ENCODE measurements at places on chromosomes 3 and 15. TPM values are rescaled to one million over a fixed set of nuclear protein-coding genes. Genes with fewer than 3 reads are reported as not detected.

- DNase-seq = no peak
Observed at GRCh38 chr3:161043336-161044035, 61.7 kb downstream of the B3GALNT1 start.

GRCh38 chr3:134441821-134442220 is 44.0 kb downstream of the ANAPC13 start:
- DNase-seq = no peak

DNA sequence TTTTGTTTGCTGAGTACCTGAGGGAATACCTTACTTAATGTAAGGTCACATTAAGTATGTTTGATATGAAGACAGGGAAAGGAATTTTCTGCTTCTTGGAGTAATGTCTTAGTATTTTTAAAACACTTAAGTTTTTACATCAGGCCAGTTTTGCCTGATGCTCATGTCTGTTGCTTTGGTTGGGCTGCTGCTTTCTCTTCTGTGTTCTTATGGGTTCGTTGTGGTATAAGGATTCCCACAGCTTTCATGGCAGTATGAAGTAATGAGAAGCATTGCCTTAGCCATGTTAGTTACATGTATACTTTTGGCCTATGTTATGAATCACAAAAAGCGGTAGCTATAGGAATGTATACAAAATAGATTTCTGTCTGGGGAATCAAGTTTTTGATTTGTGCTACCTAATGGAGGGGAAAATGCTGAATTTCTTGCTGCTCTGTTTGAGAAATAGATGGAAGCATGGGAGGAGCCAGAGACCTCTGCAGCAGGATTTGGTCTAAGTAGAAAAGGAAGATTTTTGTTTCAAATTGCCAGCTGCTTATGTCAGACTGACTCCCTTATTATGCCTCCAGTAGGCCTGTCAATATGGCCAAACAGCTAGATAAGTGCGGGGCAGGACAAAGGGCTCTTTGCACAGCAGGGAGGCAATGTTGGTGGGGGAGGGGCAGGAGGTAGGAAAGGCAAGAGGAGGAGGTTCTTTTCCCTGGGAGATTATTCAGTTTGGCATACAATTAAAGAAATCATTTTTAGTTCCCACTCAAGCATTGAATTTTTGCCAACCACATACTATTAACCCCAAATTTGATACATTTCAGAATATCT is 5.2 kb downstream of the SETD5 start:
- DNase-seq = no peak

DNA sequence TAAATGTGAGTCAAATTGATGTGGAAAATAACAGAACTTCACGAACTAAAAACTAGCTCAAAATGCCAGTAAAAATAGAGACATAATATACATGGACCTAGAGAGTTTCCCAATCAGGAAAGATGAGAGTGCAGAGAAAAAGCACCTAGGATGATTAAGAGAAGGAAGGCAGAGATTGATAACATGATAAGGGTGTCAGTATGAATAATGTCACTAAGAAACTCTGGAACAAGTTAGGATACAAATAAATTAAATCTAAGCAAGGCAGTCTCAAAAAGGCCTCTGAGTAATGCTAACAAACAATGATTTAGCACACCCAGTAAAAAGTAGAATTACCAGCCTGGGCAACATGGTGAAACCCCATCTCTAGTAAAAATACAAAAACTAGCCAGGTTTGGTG is 304.7 kb upstream of the DPPA4 start:
- no peak for DNase-seq

GRCh38 chr3:30269751-30270445 is 336.5 kb upstream of the TGFBR2 start:
- DNase-seq = no peak

DNA sequence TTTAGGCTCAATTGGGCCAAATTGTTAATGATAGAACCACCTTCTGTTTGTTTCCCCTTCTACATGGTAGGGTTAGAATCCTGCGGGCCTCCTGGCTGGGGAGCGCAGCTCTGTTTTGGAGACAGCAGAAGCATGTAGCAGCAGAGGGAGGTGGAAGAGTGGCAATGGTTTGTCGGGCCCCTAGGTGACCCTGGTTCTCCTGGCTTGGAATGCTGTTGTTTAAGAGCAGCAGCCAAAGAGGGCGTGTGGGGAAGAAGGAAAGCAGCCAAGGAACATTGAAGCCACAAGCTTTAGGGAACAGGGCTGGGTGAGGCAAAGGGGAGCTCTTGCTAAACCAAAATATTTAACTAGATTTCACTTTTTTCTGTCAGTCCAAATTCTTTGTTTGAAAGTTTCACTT is 213.7 kb upstream of the NR2E3 start:
- no peak for DNase-seq

GRCh38 chr3:56003129-56003528 is 465.1 kb downstream of the ERC2 start:
- DNase-seq = no peak

DNA sequence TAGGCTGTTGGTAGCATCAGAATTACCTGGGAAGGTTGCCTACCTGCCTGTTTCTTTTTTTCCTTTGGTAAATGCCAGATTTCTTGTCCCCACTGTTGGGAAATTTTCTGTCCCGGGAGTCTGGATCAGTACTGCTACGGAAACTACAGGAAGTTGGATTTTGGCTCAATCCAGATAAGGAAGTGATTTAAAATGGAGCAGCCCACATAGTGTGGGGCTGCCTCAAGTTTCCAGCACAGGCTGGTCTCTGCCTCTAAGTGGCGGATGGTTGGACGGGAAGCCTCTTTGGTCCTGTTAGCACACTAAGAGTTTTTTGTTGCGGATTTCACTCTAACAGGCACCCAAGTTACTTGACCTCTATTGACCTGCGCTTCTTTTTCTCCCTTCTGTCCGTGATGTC is 54.7 kb downstream of the EEFSEC start:
- no peak for DNase-seq

DNA sequence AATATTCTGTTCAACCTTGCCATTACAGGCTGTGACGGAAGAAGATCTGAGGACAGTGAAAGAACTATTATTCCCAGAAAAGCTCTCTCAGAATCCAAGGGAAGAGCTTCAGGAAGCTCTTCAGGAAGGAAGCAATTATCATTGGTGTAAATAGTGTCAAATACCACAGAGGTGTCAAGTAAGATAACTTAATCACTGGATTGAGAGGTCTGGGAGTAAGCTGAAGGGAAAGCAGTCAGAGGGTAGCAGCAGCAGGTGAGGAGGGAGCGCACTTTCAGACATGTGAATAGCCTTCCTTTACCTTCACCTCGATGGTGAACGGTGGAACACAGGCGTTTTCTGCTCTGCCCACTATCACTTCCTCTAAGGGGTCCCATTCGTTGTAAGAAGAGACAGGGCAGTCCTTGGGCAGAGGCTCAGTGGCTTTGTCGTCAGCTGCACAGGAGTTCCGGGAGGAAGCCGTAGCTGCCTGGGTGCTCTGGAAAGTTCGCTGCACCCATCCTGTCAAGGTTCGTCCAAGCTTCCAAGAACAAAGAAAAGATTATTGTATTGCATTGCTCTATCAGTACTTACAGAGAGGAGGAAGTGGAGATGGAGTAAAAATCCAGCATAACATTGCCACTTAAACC is 1.9 kb downstream of the GATM start:
- DNase-seq = no peak

DNA sequence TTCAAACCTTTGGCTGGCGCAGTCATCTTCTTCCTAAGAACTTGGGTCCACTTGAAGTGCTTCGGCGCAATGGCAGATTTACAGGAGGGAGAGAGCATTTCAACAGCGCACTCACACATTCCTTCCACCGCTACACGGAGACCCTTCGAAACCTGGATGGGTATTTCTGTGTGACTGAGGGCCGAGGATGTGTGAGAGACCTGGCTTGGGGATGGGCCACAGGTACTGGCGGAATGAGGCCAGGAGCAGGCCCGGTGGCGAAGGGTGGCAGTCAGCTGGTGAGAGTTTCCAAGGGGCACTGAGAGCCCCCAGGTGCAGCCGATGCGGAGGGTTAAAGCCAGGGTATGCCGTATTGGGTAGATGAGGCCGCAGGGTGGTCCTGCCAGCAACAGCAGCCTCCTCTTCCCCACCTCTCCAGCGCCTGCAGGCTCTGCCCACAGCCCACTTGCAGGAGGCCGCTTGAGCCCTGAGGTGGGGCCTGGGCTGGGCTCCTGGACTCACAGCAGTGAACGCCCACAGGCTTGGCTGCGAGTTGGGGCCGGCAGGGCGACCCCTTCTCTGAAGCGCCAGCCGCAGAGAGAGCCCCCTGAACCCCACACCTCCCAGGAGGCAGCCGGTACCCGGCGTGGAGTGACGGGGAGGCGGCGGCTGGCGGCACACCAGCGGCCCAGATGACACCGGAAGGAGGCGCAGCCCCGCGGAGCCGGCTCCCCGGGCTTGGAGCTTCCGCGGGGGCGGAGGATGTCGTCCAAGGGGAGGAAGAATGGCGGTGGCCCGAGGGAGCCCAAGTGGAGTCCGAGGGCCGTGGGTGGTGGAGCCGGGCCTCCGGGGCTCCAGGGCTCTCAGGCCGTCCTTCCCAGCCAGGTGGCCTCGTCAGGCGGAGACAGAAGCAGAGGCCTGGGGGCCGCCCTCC is 166.5 kb downstream of the NSMCE3 start:
- no peak for DNase-seq

DNA sequence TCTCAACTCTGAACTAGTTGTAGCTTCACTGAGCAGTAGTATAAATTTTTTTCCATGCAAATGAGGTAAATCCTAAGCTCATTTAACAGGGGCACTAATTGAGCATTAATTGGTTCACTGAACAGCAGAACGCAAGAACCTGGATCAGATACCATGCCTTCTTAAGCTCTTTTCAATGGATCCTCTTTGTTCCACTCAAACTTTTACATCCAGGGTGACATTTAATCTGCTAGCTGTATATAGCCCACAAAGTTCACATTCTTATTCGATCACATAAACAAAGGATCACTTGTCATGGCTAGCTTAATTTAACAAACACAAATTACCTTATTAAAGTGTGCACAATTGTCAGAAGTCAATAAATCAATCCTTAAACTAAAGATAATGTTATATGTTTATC is 281.6 kb downstream of the CNTN6 start:
- DNase-seq = no peak

- DNase-seq = no peak
Observed at GRCh38 chr15:28184166-28184565, 85.1 kb upstream of the OCA2 start.

DNA sequence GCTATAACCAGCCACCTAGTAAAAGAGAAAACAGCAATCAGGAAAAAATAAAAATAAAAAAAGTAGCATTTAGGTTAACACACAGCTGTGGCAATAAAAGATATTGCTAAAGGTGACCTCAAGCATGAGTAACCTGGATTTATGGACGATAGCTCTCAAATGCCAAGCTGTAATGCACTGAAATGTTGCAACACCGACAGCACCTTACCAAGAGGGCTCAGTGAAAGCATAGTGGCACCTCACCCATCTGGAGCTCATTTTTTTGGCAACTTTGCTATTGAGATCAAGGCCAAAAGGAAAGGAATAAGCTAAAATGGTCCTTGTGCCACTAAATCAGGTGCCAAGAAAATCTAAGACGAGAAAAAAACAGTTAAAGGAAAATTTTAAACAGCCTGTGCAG is 2.5 kb downstream of the HACD2 start:
- DNase-seq = no peak

DNA sequence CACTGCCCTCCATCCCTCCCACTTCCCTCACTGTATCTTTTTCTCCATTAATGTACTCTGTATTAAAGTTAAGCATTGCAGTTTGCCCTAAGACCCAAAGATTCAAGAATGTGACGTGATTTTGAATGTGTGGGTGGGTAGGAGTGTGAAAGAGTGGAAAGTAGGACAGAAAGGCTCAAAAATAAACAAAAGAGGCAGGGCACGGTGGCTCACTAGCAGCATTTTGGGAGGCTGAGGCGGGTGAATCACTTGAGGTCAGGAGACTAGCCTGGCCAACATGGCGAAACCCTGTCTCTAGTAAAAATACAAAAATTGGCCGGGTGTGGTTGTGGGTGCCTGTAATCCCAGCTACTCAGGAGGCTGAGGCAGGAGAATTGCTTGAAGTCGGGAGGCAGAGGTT is 18.4 kb downstream of the TFRC start:
- DNase-seq = no peak

- no peak for DNase-seq
Observed at GRCh38 chr3:31278532-31278931, 254.2 kb upstream of the STT3B start.

DNA sequence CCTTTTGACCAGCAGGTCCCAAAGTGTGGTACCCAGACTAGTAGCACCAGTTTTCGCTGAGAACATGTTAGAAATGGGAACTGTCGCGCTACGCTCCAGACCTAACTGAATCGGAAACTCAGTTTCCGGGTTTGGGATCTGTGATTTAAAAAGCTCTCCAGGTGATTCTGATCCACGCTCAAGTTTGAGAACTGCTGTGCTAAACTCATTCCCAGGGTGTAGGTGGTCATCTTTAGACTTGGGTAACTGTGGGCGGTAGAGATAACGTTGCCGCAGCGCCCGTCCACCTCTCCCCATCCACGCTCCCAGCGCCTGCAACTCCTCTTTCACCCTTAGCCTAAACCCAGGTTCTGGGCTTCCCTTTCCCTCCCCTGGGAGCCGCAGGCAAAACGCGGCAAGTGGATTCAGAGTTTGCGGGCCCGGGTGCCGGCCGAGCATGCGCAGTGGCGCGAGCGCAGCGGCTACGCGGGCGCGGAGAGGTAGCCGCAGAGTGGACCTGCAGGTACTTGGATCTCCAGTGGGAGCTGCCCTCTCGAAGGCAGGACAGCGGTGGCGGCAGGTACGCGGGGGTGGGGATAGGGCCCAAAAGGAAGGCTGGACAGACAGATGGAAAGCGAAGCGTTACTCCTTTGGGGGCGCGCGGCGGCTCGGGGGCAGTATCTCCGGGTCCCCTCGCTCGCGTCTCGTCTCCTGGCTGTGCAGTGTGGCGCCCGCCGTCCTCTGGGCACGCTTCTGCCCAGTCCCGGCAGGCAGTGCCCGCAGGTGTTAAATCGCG is at the start of gene PLS1:
Gene PLS1 (plus strand): TSS at position 443 of the 775 bp plus-strand sequence. CDS start 67,845 bp downstream, outside the sequence.
- DNase-seq = peak; percentile 31

DNA sequence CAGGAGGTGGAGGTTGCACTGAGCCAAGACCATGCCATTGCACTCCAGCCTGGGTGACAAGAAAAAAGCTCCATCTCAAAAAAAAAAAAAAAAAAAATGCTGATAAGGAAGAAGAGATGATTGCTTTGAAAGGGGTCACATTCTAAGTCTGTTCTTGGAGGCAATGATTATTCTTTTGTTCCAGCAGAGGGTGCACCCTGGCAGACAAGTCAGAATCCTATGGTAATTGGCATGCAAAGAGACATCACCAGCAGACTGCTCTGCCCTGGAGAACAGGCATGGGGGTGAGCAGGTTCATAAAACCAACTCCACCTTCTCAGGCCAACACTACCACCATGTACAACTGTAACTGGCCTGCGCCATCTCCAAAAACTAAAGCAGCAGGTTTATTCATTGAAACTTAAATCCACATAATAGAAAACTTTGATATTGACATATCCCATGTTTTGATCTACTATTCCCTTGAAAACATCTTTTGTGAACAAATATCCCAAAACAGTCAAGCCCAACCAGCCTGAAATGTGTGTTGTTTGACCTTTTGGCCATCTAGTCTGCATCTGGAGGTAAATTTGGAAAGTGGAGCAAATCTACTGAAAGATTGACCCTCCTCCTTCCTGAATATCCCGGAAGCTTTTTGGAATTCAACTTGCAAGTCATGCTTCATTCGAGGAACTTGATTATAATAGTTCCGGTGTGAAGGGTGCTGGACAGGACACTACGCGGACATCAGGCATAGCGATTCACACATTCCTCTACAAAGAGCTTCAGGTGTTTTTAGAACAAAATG is 100.3 kb downstream of the MECOM start:
- DNase-seq = no peak

The EPHA3 gene
- total RNA-seq = 2.8 TPM

The ECE2 gene
- not detected for total RNA-seq

The NDN gene
- total RNA-seq = 115 TPM

The XCR1 gene
- total RNA-seq = 0.12 TPM

The RETNLB gene
- total RNA-seq = not detected

The ZNF609 gene
- total RNA-seq = 26.1 TPM

The TBCCD1 gene
- 13.6 TPM for total RNA-seq

The MAP6D1 gene
- 2.4 TPM for total RNA-seq

The UQCRC1 gene
- total RNA-seq = 278 TPM

The TGM4 gene
- not detected for total RNA-seq
